ENCODE measurements at places on chromosomes 7 and 10.

DNA sequence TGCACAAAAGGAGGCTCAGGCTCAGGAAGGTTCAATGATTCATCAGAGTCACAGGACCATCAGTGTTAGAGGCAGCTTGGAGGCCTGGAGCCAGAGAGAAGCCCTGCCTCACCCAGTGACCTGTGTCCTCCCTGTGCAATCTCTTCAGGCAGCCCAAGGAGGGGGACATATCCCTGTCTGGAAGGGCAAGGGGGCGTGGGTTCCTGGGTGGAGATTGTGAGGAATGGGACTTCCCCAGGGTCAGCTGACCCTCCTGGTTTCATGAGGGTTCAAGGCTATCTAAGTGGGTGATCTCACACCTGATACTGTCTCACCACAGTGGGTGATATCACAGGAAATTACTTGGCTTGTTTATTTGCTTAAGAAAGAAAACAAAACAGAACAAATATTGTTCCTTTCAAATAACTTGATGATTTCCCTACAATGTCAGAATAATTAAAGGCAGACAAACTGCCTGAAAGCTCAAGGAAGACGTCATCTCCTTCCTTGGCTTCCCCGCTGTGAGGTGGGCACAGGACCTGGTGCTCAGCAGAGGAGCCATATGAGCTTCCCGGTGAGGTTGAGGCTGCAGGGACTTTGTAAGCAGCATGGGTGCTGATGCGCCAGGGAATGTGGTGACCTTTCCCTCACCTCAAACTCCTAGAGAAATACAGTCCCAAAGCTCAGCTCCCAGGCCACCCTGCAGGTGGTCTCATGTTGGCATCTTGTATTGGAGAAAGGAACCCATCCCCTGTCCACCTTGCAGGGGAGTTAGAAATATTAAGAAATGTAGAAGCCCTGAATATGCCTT is 763.2 kb downstream of the GRID1 start:
- no peak for DNase-seq

DNA sequence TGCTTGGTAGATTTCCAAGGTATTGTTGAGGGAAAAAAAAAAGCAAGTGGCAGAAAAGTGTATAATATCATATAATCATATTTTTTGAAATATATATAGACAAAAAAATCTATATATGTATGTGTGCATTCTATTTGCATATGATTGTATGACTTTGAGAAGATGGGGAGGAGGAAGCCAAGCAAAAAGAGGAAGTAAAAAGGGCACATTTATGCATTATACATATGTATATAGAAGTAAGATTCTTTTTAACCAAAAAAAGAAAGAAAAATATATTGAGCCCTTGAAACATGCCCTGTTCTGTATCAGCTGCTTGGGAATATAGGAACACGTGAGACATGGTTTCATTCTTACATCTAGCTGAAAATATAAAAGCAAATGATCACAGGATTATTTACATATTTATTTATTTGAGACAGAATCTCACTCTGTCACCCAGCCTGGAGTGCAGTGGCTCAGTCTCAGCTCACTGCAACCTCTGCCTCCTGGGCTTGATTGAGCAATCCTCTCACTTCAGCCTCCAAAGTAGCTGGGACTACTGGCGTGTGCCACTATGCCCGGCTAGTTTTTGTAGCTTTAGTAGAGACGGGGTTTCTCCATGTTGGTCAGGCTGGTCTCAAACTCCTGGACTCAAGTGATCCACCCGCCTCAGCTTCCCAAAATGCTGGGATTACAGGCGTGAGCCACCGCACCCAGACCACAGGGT is 18.0 kb upstream of the SLF2 start:
- no peak for DNase-seq

DNA sequence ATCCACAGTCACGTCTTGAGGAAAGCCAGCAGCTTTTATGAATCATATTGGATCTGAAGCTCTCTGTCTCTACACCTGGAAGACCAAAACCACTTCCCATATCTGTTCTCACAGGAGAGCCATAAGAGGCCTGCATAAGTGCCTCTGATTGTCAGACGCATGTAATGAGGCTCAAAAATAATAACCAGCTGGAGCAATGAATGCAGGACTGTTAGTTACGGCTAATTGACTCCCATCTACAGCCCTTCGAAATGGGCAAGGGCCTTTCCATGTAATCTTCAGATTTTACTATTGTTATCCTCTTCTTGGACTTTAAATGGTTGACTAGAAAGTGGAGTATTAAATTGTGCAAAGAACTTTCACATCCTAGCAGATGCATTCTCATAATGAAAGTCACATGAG is 4.4 kb upstream of the SEMA3C start:
- DNase-seq, result no peak

DNA sequence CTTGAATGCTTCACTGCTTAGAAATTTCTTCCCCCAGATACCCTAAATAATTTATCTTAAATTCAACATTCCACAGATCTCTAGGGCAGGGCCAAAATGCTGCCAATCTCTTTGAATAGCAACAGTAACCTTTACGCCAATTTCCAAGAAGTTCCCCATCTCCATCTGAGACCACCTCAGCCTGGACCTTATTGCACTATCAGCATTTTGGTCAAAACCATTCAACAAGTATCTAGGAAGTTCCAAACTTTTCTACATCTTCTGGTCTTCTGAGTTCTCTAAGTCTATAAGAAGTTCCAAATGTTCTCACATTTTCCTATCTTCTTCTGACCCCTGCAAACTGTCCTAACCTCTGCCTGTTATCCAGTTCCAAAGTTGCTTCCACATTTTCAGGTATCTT is 1306.9 kb upstream of the SORCS1 start:
- no peak for DNase-seq

GRCh38 chr10:101965075-101965765 is 90.8 kb downstream of the ARMH3 start:
- DNase-seq, result no peak

DNA sequence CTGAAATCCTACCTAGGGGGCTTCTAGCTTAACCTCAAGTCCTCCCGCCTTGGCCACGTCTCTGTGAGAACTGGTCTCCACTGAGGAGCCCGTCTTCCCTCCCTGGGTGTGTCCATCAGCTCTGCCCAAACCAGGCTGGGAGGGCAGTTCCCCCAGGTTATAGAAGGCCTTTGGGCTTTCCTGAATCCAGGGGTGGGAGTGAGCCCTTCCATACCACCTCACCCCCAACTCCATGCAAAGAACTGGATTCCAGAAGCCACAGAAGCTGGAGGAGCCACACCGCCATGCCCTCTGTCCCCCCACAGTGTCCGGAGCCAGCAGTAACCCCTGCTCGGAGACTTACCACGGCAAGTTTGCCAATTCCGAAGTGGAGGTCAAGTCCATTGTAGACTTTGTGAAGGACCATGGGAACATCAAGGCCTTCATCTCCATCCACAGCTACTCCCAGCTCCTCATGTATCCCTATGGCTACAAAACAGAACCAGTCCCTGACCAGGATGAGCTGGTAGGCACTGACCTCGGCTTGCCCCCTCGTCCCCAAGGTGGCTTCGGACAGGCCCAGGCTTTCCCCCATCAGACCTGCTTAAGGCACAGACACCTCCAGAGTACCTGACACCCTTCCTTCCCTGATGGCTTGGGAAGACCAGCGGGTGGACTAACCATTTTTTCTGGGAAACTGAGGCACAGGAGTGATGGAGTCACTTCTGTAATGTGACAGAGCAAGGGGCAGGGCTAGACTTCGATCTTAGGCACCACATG is 4.7 kb downstream of the CPA1 start:
- no peak for DNase-seq

DNA sequence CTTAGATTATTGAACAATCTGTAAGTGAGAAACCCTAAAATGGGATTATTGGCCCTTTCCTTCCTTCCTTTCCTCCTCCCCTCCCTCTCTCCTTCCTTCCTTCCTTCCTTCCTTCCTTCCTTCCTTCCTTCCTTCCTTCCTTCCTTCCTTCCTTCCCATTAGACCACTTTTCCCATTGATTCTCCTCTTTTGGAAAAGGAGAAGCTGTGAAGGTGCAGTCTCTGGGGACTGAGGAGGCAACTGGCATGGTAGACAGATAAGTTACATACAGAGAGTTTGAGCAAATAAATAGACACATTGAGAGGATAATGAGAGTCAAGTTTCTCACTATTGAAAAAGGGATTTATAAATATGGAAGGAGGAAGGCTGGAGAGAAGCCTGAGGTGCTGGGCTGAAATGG is 45.0 kb upstream of the CCDC7 start:
- DNase-seq, result no peak

DNA sequence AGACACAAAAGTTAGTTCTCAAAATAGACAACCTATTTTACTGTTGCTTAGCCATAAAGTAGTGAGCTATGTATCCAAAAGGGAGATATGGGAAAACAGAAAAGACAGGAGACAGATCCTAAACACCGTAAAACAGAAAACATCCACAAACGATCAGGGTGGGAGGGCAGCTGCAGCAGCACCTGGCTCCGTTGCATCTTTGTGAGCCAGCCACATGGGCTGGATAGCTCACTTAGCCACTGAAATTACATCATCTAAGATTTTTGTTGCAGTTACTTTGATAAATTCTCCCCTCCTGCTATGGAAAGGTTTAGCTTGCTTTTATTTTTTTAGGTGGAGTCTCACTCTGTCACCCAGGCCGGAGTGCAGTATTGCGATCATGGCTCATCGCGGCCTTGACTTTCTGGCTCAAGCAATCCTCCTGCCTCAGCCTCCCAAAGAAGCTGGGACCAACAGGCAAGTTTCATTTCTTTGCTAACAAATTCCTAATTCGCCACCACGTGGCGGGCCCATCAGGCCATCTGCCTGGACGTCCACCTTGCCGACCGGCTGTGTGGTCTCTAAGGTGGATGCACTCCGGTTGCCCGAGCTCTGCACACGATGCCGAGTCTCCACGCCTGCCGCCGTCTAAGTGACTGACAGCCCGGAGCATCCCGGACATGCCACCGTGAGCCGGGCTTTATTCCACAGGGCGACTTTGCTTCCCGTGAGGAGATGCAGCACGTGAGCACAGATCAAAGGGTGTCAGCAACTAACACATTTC is 159.8 kb downstream of the DIP2C start:
- DNase-seq, result no peak

- no peak for DNase-seq
Measured at GRCh38 chr7:70301673-70302185, 703.5 kb downstream of the AUTS2 start.

- no peak for DNase-seq
Measured at GRCh38 chr7:5689716-5690115, 91.7 kb downstream of the RNF216 start.

- DNase-seq, result no peak
Measured at GRCh38 chr7:48971173-48971572, 46.8 kb downstream of the CDC14C start.

- DNase-seq, result no peak
Measured at GRCh38 chr7:33952824-33953223, 47.5 kb downstream of the BMPER start.

GRCh38 chr10:63093227-63093626 is 39.9 kb upstream of the NRBF2 start:
- no peak for DNase-seq

GRCh38 chr7:116138202-116138801 is 72.0 kb upstream of the TES start:
- DNase-seq, result no peak

GRCh38 chr7:154686305-154686704 is 316.6 kb downstream of the PAXIP1 start:
- DNase-seq, result no peak

- DNase-seq, result no peak
Measured at GRCh38 chr7:134892963-134893362, 93.3 kb upstream of the AGBL3 start.

- no peak for DNase-seq
Measured at GRCh38 chr7:24754906-24755506, 2.3 kb downstream of the GSDME start.

GRCh38 chr7:75963381-75963995 is 30.9 kb downstream of the TMEM120A start:
- no peak for DNase-seq

GRCh38 chr10:13168781-13169180 is 7.4 kb downstream of the MCM10 start:
- no peak for DNase-seq

GRCh38 chr7:128831178-128831993 is 1.2 kb downstream of the FLNC start:
- no peak for DNase-seq

GRCh38 chr10:88440541-88440940 is 142.6 kb downstream of the RNLS start:
- no peak for DNase-seq

GRCh38 chr7:38274486-38274885 is 1.1 kb upstream of the TARP start:
- DNase-seq, result no peak

DNA sequence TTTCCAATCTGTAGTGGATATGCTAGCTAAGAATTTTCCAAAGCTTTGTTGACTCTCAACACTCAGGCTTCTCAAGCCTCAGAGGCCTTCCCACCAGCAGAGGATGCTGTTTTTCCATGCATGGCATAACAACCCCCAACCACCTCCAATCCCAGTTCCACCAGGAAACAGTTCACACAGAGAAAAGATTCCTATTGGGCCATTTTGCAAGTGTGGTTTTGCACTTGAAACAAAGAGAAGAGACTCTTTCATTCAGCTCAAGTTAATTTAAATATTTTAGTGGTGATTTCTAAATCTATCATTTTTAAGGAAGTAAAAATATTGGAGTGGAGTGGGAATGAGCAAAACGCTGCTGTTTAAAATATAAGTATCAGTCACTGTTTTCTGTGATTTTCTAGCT is 105.6 kb upstream of the COL1A2 start:
- peak; percentile 29 for DNase-seq

- no peak for DNase-seq
Measured at GRCh38 chr7:112233048-112233697, 26.7 kb downstream of the ZNF277 start.

DNA sequence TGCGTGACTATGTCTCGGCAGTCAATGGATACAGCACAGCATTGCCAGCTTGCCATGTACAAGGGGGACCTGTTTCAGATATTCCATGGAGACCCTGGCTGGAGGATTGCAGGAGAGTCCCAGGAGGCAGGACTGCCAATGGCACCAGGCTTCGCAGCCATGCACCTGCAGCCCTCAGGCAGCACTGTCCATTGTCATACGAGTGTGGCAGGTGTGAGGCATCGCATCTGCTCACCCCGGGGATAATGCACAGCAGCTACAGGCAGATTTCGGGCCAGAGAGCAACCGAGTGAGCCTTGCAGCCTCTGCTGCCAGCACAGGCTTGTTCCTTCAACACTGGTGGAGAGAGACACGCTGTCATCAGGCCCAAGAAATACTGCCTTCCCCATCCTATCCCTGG is 415.1 kb downstream of the PAXIP1 start:
- DNase-seq, result no peak
